ENCODE measurements at places on chromosomes 6 and 20.

DNA sequence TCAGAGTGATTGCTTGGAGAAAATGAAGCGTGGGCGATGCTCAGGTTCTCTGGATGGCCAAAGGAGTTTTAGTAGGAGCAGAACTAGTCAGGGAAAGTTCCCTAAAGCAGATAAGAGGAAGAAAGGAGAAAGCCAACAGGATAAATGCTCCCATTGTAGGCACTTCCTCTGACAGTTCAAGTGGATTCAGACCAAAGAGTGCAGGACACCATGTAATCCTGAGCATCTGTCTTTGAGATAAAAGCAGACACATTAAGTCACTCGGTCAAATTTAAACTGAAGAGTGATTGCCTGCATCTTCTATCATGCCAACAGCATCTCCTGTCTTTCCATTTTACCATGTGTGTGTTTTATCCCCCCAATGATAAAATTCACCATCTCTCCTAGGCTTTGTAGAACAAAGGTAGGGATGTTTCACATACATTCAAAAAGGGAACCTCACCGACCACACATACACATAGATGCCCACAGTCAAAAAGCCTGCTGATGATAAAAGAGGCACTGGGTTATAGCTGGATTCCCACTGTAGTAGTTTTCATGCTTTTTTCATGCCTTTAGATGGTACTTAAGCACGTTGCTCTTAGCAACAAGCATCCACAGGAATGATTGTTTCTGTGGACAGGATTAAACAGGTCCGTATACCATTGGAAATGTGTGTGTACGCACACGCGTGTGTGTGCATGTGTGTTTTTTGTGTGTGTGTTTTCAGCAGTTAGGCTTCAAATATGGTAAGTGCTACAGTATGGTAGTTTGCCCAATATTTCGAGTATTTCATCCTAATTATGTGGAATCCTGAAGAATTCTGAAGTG, 7.0 kb downstream of the GRIK2 start:
- DNase-seq = no peak

DNA sequence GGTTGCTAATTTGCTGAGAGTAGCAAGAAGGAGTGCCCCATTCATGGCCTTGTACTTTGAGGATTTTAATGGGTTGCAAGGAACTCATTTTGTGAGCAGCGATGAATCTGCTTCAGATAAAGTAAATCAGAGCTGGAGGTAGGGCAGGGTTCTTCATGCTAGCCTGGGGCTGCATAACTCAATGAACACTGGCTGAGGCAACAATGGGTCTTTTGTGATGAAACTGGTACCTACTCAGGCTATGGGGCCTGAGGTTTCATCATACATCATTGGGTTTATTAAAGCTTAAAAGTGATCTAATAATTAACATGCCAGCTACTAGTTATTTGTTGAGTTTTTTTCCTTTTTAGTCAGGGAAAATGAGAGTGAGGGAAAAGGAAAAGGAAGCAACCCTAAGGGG, 106.9 kb downstream of the FAM50B start:
- DNase-seq = no peak

- DNase-seq = no peak
Measured at GRCh38 chr6:14775528-14775927, 470.3 kb upstream of the JARID2 start.

GRCh38 chr6:142300758-142301650, 803 bp upstream of the ADGRG6 start:
- peak; percentile 81 for DNase-seq

GRCh38 chr6:149468179-149468578, 16.6 kb downstream of the ZC3H12D start:
- DNase-seq = no peak

DNA sequence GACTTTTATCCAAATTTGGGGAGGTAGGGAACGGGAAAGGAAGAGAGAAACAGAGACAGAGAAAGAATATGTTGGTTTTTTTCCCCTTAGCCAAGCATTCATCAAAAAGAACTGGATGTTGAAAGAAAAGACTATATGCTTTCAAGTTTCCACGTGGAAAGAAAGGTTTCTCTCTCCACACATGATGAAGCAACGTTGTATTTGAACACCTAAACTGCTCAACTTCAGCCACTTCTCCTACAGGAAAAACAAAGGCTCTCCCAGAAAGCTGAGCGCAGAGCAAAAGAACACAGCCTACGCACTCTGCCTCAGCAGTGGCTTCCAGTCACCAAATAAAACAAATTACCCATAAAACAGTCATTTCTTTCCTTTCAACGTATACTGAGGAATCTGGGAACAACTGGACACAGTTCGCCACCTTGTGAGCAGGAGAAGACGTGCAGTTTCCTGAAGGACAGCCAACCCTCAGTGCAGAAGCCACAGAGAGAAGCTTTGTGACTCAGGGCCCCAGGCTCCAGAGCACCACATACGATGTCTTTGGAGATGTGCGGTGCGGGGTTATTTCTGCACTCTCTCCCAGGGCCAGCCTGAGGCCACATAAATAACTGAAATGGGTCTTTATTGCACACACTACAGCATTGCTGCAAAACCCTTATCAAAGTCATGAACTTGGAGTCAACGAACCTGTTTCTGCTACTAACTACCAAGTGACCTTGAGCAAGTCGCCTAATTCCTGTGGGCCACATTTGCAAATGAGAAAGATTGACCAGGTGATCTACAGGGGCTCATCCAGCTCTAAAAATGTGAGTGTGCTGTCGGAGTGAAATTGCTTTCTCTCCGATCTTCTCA, 10.1 kb downstream of the IL17F start:
- DNase-seq = peak; percentile 71

DNA sequence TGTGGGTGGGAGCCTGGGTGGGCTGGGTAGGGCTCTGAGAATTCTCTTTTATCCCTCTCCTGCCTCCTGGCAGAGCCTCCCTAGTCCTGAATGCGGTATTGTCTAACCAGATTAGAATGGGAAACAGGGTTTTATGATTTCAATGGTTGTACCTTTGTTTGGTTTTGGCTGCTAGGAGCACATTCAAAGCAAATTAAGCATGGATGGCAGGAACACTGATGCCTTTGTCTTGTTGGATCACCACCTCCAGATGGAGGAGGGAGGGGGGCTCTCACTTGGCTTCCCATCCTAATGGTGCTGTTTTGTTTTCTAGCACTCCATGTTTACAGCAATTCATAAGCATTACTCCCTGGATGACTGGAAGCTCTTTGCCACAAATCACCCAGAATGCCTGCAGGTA, 11.6 kb downstream of the GMPR start:
- DNase-seq = no peak

GRCh38 chr6:55379895-55380294, 52.6 kb downstream of the GFRAL start:
- DNase-seq = no peak

- peak; percentile 74 for DNase-seq
Measured at GRCh38 chr20:4091490-4092479, 76.4 kb upstream of the RNF24 start.

DNA sequence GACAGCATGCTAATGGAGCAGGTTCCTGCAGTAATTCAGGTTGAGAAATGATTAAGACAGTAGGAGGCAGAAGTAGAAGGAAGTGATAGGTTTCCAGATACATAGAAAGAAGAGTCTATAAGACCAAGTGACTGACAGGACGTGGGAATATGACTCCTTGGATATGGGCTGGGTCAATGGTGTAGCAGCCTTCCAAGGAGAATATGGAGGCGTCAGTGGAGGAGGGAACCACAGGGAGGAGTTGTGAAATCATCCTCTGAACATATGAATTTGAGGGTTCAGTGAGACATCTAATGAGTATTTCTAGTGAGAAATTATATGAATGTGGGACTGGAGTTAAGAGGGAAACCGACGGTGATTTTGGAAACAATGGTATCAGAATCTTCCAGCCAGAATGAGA, 43.3 kb downstream of the NUDT3 start:
- no peak for DNase-seq

GRCh38 chr6:30093951-30094661, 18.5 kb upstream of the RNF39 start:
- DNase-seq = no peak

DNA sequence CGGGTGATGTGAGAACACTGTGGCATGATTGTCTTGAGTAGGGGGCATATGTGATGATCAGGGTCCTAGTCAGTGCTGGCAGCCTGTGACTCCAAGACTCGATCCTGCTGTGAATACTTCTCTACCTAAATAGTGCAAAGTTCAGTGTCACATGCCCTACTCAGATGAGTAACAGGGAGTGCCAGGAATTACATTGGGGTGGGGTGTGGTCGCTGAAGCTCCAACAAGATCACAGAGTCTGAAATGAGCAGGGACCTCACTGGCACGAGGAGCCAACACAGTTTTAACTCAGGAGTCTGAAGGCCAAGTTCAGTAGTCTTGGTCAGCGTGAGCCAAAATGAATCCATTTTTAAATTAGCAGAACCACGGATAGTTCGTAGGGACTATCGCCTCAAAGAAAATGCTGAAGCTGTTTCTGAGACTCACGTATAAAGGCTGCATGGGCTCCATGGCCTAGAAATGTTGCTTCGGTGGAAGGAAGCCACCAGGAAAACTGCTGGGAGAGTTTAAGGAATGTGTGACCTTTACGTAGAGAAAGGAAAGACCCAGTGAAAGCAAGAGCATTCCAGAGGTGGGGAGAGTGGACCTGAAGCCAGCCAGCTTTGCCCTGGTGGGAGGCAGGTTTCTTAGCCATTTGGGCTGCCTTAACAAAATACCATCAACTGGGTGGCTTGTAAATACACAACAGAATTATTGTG, 72.2 kb downstream of the RPP40 start:
- peak; percentile 37 for DNase-seq

GRCh38 chr6:35057449-35058357, 83.4 kb downstream of the TCP11 start:
- no peak for DNase-seq

DNA sequence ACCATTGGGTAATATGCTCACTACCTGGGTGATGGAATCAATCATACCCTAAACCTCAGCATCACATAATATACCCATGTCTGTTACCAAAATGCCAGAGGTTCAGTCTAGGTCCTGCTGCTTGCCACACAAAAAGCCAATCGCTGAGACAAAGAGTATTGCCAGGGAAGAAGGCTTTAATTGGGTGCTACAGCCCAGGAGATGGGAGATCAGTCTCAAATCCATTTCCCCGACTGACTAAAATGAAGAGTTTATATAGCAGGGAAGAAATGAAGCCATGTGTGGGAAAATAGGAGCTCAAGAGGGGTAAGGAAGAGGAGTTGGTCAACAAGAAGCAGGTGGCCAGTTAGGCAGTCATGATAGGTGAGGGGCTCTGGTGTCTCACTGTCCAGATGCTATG, 149.6 kb downstream of the QRSL1 start:
- DNase-seq = no peak

Measured in RWPE1 (cell line).